Stimulated activated CD8-positive, alpha-beta memory T cell treated with anti-CD3 and anti-CD28 coated beads, Interleukin-7, amount 100 ng/mL, for 24 hours (primary cell): ENCODE measurements at places on chromosomes 6 and 20.

- DNase-seq, result no peak
These were observed 139.3 kb downstream of the CD164 start for GRCh38 chr6:109242925-109243324.

DNA sequence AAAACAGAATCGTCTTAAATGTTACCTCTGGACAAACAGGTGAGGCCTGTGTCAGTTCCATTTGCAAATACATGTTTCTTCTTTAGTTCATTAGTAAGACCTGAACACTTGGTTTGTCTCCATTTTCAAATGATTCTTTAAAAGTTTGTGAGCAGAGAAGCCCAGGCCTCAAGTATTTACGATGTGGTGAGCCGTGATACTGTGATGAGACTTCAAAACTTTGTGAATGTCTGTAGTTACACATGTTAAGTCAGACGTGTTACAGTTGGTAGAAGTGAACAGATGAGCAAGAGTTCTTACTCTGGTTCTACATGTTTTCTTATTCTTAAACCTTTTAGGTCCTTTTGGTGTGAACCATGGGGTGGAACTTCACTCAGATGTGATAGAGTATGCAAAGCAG lies 8.5 kb downstream of the PCMTD2 start:
- no peak for DNase-seq

DNA sequence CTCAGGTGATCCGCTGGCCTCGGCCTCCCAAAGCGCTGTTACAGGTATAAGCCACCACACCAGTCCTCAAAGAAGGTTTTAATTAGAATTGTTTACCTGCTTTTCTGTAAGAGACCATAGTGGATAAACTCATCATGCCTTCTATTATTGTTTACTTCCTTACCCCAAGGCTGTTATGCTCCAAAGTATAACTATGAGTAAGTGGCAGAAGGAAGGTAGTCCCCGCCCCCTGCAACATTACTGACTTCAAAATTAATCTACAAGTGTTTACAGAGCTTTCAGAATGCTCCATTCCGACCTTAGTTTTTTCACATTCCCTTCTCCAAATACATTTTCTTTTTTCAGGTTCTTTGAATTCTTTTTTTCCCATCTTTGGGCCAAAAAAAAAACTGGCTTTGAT lies 480.5 kb upstream of the NOX3 start:
- DNase-seq, result no peak

DNA sequence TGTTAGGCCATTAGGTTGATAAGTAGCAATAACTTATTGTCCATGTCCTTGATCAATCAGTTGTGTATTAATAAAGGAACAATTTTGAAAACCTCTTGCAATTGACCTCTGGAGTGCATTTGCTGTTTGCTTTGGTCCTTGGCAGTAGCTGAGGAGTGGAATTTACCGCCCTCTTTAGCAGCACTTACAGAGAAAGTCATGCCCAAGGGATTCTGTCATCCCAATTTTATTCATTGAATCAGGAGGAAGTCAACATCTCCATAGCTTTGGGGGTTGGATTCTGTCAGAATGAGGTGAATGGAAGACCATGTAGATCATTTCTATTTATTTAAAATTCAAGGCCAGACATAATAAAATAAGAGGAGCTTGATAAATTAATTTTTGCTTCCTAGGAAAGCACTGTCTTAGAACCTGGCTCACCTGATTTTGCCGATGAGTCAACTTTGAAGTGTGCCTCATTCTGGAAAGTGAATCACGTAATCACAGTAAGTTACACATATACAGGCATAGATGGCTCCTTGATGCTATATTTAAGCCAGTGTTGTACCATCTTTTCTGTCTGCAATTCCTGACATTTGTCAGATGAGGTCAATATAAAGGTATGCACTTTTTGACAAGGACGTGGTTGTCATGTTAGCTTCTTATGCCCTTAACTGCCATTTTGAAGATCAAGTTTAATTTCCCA lies 128.7 kb upstream of the MLIP start:
- no peak for DNase-seq

GRCh38 chr6:104896914-104897313 lies 37.2 kb upstream of the HACE1 start:
- no peak for DNase-seq

GRCh38 chr6:139944976-139945375 lies 570.5 kb upstream of the CITED2 start:
- DNase-seq, result no peak

DNA sequence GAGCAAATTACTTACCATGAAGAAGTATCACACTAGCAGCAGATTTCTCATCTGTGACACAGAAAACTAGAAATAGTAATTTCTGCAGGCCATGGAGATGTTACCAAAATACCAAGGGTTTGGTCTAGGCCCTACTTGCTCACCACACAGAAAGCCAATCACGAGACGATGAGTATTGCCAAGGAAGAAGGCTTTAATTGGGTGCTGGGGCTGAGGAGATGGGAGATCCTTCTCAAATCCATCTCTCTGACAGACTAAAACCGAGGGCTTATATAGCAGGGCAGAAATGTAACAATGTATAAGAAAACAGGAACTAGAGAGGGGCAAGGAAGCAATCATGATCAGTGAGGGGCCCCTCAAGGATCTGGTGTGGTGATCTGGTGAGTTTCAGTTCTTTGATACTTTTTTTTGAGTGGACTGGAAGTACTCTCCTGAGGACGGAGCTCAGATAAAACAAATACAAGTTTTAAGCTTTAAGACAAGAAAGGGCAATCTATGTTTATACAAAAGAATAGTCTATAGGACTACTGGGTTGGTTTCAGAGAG lies 40.9 kb downstream of the RNF182 start:
- DNase-seq, result no peak

DNA sequence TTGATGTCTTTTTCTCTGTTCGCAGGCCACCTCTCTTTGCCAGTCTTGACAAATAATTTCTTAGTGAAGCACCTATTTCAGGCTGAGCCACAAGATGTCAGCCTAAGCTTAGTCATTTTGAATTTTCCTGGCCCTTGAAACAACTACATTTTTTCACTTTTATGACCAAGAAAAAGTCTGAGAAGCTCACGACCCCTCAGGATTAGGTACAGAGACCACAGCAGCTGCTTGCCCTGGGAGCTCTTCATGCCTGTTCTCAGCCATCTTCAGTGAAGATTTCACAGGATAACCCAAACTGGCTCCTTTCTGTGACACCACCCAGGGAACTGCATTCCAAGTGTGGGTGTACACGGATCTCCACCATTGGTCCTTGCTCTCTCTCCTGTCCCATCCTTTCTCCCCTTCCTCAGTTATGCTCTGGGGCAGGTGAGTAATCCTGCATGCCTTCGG lies 38.4 kb upstream of the SPTLC3 start:
- no peak for DNase-seq

GRCh38 chr6:3616565-3617176 lies 134.8 kb downstream of the PXDC1 start:
- no peak for DNase-seq

DNA sequence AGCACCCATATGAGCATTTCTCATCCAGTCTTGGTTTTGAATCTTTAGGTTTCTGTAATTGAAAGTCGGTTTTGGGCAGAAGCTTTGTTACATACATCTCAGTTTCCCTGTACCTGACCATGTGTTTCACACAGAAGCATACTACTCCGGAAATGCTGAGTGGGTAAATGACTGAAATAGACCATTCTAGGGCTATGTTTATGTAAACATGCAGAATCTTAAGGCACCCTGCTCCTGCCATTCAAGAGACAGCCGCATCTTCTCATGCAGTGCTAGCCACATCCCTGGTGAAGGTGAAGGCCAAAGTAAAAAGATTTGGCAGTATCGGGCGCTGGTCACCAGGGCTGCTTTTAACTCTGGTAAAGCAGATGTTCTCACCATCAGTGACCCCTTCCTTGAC lies 171.3 kb downstream of the ISM1 start:
- no peak for DNase-seq

- DNase-seq, result no peak
These were observed 24.1 kb upstream of the IPCEF1 start for GRCh38 chr6:154380741-154381140.

- no peak for DNase-seq
These were observed 155.1 kb upstream of the SOX4 start for GRCh38 chr6:21438237-21438985.

DNA sequence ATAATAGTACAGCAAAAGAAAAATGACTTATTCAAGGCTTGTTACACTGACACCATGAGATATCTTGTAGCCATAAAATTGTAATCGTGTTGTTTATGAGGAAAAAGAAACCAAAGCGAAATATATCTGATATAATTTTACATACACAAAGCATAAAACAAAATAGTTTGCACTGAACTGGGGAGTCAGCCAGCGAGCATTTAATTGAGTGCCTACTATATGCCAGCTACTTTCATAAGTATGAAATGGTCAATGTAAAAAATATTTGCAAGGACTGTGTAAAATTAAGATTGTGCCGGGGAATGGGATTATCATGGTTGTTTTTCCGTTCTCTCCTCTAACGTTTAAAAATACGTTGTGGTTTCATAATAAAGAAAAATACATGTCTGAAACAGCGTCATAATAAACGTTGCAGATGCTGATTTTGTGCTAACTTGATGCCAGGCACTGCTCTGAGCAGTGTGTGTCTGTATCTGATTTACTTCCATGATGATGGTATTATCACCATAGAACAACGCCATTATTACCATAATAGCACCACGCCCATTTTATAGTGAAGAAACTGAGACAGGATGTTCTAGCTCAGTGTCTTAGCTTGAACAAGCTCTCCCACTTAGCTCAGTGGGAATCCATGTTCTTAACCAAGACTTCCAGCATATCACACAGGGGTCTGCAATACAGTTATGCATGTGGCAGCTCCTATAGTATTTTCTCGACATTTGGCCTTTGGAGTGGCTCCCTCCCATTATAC lies 144.6 kb downstream of the BCAS1 start:
- DNase-seq, result no peak

DNA sequence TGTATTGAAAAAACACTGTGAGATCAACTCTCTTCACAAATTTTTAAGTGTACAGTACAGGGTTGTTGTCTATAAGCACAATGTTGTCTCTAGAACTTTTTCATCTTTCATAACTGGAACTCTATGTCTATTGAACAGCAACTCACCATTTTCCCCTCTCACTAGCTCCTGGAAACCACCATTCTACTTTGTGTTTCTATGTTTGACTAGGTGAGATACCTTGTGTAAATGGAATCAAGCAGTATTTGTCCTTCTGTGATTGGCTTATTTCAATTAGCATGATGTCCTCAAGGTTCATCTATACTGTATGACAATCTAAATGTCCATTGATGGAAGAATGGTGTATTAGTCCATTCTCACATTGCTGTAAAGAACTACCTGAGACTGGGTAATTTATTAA lies 210.1 kb upstream of the FUT9 start:
- no peak for DNase-seq

GRCh38 chr6:1381481-1382330 lies 7.7 kb upstream of the FOXF2 start:
- no peak for DNase-seq

GRCh38 chr6:72865467-72865866 lies 243.6 kb downstream of the KCNQ5 start:
- DNase-seq, result no peak

DNA sequence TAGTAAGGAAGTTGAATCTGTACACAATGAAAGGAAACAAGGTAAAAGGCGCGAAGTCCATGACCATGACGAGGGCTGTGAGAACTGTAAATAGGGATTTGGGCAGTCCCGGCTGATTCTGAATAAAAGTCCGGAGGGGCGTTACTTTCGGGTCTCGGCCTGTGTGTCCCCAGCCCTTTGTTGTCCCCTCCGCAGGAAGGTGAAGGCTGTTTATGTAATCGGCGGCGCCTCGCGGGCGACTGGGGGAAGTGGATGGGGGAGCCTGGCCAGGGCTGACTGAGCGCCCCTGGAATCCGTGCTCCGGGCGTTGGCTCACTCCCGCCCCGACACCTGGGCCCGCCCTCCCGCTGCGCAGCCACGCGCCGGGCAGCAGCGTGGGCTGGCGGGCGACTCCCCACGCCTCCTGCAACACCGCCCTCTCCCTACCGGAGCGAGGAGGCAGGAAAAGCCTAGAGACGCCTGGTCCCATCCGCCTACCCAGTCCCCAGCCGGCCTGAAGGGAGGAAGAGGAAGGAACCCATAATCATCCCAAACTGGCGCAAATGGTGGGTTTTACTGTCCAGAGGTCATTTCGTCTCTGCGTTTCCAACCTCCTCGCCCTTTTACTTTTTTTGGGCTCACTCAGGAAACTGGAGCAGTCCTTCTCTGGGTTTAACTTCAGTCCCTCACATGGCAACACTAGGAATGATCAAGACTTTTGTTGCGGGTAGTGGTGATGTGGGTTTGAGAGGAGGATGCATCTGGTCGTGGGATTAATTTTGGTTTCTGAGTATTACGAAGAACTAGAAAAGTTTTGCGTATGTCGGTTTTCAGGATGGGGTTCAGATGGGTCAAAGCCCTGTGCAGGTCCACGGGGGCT lies 12.1 kb downstream of the TRIM31 start:
- no peak for DNase-seq

DNA sequence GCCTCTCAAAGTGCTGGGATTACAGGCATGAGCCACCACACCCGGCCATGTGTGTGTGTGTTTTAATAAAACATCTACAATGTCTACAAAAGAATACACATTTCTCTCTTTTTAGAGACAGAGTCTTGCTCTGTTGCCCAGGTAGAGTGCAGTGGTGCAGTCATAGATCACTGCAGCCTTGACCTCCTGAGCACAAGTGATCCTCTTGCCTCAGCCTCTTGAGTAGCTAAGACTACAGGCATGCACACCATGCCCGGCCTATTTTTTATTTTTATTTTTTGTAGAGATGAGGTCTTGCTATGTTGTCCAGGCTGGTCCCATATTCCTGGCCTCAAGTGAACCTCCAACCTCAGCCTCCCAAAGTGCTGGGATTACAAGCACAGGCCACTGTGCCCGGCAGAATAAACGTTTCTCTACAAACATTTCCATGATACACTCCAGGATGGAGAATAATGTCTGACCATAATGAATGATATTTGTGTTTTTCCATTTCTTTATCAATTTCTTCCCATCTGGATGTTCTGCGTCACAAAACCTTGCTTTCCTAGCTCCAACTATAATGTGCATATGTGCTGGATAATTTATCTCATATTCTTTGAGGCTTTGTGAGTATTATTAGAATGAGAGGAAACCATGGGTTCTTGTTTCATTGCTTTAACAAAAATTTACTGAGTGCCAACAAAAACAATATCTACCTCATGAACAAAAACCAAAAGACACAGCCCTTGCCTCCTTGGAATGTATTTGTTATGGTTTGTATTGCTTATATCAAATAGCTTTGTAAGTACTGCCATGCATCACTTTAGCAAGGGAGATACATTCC lies 28.6 kb upstream of the CCN2 start:
- DNase-seq, result no peak

- DNase-seq, result no peak
These were observed 498.9 kb downstream of the BCKDHB start for GRCh38 chr6:80605165-80605989.
